Cerebellar cortex (tissue), 1 donor: ENCODE measurements at places on chromosomes 1 and 21.

- DNase-seq: no peak
Observed at GRCh38 chr21:44710756-44711326, 531 bp downstream of the TSPEAR start.

DNA sequence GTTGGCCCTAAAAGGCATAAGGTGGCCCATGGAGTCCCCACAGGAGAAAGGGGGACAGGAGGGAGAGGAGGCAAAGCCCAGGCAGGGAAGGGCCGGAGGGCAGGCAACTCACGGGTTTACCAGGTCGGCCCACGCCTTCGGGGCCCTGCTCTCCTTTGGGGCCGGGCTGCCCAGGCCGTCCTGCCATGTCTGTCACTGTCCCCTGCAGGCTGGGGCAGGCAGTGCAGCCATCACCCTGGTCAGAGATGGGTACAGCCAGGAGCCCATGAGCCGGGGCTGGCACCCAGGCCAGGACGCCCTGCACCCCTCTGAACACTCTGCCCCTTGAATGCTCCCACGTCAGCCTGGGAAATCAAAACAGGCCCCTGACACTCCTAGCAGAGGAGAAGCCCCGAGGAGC lies 19.8 kb downstream of the COL16A1 start:
- DNase-seq: no peak

GRCh38 chr21:35681946-35682345 lies 378.4 kb downstream of the SETD4 start:
- no peak for DNase-seq

DNA sequence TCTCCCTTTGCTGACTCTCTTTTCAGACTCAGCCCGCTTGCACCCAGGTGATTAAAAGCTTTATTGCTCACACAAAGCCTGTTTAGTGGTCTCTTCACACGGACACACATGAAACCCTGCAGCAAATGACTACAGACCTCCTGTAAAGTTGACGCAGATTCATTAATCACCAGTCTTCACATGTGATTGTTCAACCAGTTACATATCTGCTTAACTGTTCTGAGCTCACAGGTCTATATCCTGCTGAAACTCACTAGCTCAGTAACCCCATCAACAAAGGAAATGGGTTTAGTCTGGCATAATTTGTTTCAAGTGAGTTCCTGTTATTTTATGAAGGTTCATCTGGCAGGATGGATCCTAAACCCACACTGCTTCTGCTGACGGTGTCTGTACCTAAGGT lies 68.4 kb upstream of the GJA8 start:
- no peak for DNase-seq

DNA sequence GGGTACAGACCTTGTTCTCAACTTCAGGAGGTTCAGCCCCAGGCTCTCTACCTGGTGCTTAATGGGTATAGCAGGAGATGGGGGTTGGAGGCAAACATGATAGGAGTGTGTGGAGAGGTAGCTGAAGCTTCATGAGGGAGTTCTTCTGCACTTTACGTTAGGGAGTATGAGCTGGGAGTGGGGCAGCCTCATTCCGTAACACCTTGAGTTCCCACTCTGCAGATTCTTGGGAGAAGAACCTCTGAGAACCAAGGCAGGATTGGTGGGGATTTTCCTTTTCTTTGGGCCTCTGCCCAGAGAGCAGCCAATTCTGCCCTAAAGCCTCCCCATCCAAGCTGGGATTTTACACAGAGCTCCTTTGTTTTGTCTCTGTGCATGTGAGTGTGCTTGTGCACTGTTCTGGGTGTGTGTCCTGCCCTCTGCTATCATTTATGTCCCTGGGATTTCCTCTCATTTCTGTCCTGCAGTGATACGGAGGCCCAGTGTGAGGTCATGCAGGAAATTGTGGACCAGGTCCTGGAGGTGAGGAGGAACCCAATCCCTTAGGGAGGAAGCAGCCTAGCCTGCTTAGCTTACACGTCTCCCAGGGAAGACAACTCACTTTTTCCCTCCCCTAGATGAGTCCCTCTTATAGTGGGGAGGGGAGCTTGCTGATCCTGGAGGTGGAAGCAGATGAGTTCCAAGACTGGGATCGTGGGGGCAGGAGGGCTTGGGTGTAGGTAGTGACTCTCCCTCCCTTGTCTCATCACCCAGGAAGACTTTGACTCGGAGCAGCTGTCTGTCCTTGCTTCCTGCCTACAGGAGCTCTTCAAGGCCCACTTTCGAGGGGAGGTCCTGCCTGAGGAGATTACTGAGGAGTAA lies 11.6 kb upstream of the SLC27A3 start:
- no peak for DNase-seq

DNA sequence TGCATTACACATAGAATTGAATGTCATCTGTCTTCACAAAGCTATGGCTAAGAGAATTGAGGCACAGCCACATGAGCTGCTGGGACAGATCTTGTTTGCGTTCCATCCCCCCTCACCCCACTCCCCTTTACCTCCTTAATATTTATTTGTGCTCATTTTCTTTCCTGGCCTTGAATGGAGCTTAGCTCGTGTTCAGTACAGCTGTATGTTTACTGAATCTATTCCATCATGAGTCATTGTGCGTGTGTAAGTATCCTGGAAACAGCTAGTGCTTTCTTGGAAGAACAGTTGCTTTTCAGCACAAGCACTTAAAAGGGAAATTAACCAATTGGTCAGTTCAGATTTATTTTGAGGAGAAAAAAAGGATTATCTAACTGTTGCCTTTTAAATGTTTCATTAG lies 14.7 kb downstream of the PROX1 start:
- no peak for DNase-seq
